ENCODE measurements at places on chromosomes 3 and 15.

- DNase-seq, result no peak
These were observed 89.3 kb downstream of the PLSCR2 start for GRCh38 chr3:146380046-146380445.

DNA sequence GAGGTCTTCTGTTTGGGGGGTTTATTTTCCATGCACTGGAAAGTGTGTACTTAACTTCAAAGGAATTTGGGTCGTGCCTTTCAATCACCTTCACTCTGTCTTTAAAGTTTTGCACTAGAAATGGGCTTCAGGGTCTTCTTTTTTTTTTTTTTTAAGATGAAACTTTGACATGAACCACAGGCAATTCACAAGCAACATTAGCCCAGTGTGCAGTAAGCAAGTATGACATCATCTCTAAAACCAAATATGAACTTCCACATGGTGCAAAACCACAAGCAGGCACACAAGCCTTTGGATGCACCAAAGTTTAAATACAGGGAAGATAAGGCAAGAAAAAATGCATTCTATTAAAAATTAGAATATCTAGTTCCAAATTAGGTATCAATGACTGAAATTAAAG is 381.9 kb downstream of the ERC2 start:
- no peak for DNase-seq

- no peak for DNase-seq
These were observed 73.1 kb downstream of the RORA start for GRCh38 chr15:61155741-61156700.

DNA sequence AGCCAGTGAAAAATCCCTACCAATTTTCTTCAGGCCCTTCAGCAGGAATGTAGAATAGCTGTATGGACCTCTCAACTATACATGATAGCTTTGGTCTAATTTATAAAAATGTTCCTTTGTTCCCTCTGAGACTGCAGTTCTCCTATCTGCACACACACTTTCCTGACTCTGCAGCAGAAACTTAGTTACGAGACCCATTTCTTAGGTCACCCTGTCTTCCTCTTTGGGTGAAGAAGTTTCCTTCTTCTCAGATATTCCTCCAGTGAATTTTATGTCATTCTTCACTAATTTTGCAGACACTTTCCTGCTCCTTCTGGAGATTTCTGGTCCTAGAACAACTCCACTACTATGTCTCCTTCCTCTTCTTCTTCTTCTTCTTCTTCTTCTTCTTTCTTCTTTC is 42.6 kb downstream of the CD200R1L start:
- DNase-seq, result no peak

Data from WTC11 (cell line).